ENCODE measurements at places on chromosomes 6 and 20.
A peak's percentile ranks its signal among the peaks of the same experiment; 100 is the strongest.

GRCh38 chr20:52974179-52974594, 2.0 kb downstream of the TSHZ2 start:
- DNase-seq, result no peak

DNA sequence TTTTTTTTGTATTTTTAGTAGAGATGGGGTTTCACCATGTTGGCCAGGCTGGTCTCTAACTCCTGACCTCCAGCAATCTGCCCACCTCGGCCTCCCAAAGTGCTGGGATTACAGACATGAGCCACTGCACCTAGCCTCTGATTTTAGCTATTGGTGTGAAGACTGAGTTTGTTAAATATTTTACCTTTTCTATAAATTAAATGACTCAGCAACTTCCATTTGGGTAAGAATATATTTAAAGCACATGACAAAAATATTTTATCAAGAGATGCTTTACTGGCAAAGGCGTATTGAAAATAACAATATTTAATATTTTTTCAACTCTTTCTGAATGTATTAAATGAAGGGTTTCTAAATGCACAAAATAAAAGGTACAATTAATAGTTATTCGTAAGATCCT, 158.7 kb upstream of the AGPAT4 start:
- DNase-seq, result no peak

GRCh38 chr6:111276335-111276734, 189.0 kb downstream of the SLC16A10 start:
- DNase-seq, result no peak

GRCh38 chr6:121590438-121590837, 155.0 kb downstream of the GJA1 start:
- DNase-seq, result no peak

GRCh38 chr6:36129941-36130666, at the start of gene MAPK13:
Gene MAPK13 (plus strand): TSS chr6:36130513. CDS start chr6:36130583, 70 bp downstream.
- DNase-seq, result no peak

DNA sequence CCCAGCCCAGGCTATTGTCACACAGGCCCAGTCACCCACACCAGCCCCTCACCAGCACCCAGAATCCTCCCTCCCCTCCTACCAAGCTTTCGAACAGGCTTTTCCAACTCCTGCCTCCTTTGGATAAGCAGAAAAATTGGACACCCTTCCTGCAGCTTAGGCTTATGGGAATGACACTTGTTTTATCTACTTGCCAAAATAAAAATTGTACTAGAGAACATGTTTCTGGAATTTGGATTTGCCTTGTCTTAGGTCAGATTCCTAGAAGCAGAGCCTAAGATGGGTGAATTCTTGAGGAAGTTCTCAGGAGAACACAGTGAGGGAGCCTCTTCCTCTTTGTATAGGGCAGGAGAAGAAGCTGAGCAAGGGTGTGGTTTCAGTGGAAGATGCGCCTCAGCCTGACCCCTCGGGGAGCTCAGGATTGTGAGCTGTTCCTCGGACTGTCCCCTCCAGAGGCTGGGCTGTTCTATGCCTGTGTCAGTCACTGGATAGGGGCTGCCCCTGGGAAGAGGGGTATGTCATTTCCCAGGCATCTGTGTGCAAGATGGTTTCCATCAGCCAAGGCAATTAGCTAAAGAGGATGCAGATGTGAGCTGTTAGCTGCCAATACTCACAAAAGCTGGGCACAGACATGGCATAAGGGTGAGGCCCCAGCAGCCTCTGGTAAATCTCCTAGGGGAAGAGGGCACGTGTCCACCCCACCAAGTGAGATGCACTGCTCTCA, 33.9 kb downstream of the ITPR3 start:
- no peak for DNase-seq

DNA sequence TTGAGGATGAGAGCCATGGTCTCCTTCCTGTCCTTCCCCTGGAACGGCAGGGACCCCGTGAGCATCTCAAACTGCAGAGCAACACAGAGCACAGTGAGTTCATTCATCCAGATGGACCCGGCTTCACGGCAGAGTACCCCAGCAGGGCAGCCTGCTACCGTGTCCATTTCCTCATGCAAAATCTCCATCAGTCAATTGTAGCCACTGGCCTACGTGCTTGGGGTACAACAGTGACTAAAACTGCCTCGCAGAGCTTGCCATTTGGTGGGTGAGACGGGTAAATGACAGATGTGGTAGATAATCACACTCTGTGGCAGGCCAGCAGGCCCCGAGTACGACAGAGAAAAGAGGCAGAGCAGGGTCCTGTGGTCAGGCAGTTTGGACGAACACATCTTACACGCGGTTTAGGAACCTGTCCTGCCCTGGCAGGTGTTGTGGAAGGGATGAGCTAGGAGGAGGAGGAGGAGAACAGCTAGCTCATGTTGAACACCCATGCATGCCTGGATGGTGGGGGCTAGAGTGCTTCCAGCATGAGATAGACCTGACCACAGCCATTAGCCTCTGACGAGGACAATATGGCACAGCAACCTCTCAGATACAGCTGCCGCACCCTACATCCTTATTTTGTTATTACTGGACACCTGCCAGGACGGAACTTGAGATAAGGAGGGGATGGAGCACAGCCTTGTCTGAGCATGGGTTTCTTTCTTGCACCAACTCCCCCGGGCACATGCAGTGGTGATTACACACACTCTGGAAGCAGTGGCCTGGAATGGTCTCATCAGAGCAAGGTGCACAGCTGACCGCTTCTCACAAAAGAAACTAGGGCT, 95.6 kb downstream of the RAMACL start:
- DNase-seq, result no peak

DNA sequence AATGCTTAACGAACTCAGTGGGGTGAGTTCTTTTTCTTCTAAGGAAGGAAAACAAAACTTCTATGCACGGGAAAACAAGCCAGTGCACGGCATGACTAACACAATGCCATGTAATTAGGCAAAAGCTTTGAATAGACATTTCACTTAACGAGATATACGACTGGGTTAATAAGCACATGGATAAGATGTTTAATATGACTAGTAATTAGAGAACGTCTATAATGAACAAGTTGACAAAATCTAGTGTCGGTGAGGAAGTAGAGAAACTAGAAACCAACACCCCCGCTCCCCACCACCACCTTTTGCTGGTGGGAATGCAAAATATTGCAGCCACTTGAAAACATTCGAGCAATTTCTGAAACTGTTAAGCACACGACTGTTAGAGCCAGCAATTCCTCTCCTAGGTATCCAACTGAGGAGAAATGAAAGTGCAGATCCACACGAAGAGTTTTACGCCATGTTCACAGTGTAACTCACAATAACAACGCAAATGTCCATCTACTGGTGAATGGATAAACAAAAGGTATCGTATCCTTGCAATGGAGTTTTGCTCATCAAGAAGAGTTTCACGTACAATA, 644.9 kb upstream of the AGPAT4 start:
- DNase-seq, result no peak

DNA sequence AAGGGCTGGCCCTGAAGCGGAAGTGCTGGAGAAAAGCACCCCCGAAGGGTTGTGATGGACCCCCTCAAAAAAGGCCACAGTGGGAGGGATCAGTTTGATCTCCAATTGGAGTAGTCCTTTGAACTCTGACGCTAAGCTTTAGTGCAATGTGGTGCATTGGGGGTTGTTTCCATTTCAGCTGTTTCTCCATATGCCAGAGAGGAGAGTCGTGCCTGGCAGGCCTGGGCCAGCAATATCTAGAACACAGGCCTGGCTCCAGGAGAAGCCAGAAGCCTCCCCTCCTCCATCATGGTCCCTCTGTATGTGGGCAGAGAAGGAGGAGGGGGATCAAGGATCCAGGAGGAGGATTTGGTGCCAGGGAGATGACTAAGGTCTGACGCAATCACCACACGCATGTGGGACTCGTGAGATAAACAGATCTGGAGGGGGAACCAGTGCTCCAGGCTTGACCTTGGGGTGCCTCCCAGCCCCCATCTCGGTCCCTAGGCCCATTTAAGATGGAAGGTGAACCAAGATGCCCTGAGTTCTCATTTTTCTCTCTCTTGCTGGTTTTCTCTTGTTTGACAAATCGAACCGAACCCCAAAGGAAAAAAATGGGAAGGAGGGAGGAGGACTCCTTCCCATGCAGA, 517.4 kb upstream of the JARID2 start:
- DNase-seq, result no peak

- DNase-seq, result no peak
Measured at GRCh38 chr6:151294561-151295101, 54.9 kb downstream of the AKAP12 start.

DNA sequence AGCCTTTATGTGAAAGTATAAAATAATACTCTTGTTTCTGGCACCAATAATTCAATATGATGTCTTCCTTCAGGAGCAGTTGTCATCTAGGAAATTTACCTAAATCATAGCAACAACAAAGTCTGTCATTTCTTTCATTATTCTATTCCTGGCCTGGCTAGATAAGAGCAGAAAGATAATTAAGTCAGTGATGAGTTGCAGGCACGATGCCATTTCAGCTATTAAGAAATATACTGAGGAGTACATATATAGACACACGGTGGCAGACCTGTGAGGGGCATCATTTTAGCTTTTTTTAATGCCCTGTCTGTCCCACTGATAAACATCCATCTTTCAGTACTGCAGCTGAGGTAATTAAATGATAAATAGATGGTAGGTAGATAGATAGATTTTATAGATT, 756.1 kb upstream of the EPHA7 start:
- DNase-seq, result no peak

- DNase-seq, result no peak
Measured at GRCh38 chr6:163566056-163566455, 151.5 kb downstream of the QKI start.

- no peak for DNase-seq
Measured at GRCh38 chr6:12640438-12640837, 76.1 kb upstream of the PHACTR1 start.

- no peak for DNase-seq
Measured at GRCh38 chr6:6224933-6225486, 95.5 kb downstream of the F13A1 start.

DNA sequence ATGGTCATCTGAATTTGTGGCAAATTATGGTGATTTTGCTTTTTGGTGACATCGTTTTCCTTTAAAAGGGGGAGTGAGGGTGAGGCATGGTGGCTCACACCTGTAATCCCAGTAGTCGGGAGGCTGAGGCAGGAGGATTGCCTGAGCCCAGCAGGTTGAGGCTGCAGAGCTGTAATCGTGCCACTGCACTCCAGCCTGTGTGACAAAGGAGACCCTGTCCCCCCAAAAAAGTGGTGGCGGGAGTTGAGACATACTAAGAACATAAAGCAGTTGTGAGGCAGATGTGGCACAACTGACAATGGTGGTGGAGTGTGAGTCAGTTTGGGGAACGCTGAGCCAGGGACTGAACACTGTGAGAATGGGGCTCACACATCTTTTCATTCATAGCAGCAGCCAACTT, 45.5 kb downstream of the ADNP start:
- no peak for DNase-seq

DNA sequence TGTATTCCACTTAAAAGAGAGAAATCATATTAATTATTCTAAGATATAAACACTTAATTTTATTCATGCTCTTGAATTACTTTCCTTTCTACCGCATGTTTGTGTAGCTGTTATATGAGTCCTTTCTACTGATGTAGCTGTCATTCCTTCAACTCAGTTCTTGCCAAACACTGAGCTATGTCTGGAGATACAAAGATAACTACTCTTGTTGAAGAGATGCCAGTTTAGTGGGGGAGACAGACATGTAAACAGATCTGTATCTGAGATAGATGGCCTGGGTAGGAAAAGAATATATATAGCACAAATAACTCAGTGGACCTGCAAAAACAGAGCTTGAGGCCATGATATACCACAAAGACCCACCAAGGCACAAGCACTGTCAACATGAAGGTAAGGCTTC, 157.3 kb downstream of the BTBD9 start:
- peak; percentile 36 for DNase-seq

GRCh38 chr6:168711049-168711640, 270.2 kb downstream of the SMOC2 start:
- no peak for DNase-seq

DNA sequence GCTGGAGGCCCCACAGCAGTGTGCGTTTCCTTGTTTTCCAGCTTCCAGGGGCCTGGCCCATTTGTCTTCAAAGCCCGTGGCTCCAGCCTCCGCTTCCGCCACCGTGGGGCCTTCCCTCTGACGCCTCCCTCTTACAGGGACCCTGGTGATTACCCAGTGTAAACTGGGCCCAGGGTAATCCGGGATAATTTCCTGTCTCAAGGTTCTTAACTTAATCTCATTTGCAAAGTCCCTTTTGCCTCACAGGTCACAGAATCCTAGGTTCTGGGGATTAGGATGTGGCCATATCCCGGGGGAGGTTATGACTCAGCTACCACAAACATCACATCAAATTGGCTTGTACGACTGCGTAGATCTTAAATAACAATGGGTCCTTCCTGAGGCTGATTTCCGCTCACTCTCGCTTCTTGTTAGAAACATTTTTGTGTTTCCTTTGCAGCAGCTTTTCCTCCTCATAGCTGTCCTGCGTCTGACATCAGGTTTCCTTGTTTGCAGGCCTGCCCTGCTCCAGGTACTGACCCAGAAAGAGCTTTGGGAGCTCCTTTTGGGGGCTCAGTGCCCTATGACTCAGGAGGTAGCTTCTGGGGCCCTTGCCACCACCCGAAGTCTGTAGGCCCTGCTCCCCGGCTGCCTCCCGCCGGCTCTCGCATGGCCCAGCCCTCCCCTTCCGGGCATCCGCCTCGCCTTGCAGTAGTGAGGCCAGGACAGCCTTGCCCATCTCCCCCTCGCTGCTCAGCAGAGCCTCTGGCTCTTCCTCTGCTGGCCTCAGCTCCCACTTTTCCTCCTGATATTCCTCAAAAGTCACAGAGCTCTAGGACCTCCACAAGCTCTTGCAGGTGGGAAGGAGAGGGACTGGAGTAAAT, 100.5 kb downstream of the ERMARD start:
- DNase-seq, result no peak

- no peak for DNase-seq
Measured at GRCh38 chr20:25142435-25142834, 53.1 kb upstream of the ENTPD6 start.

DNA sequence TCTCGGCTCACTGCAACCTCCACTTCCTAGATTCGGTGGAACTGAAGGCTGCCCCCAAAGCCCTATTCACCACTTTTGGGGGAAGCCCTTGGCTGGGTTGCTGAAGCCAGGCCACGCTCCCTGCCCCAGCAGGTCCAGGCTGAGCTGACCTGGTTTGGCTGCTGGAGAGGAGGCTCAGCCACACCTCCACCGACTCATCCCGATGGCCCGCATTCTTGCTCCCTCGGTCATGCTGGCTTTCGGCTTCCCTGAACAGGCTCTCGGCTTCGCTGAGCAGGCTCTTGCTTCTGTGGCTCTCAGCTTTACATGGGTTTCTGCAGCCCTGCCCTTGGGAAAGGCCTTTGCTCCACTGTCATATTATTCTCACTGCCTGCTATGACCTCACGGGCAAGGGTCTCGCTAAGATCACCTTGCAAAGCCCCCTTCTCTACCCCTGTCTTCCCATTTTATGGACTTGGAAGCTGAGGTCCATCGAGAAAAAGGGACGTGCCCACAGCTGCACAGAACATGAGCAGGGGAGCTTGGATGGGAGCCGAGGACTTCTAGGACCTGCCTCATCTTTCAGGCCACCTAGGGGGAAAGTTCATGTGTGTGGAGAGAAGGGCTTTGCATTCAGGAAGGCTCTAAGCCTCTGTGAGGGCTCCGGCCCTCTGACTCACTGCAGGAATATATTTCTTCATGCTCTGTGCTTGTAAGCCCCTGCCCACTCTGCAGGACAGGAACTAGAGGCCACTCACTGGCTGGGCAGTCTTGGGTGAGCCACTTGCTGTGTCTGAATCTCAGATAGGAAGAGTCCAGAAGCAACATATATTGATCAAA, 15.6 kb downstream of the ARHGAP40 start:
- DNase-seq, result no peak

GRCh38 chr6:21769405-21769861, 175.9 kb downstream of the SOX4 start:
- DNase-seq, result peak; percentile 97

GRCh38 chr6:63663956-63664281, 28.3 kb downstream of the PHF3 start:
- no peak for DNase-seq

- DNase-seq, result no peak
Measured at GRCh38 chr6:105382958-105383357, 19.9 kb downstream of the PREP start.

Measured in fibroblast of skin of left biceps (primary cell).